Osteoblast (primary cell): ENCODE measurements at places on chromosomes 3 and 15. TPM values are rescaled to one million over a fixed set of nuclear protein-coding genes. Genes with fewer than 3 reads are reported as not detected.

DNA sequence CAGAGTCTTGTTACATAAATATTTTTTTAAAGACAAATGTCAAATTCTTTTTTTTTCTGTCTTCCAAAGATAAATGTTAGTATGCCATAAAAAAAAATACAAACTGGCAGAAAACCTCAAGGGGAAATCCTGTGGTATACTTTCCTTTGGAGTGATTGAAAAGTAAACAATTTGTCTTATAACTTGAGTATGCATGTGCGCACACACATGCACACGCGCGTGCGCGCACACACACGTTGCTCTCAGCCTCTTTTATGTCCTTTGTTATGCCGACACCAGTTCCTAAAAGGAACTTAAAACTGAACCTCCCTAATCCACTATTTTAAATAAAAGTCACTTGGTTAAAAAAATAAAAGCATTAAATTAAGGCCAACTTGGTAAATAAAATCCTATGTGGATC, 58.1 kb downstream of the TGFBR2 start:
- no peak for DNase-seq

- no peak for DNase-seq
Observed at GRCh38 chr3:24704496-24704895, 209.8 kb upstream of the THRB start.

DNA sequence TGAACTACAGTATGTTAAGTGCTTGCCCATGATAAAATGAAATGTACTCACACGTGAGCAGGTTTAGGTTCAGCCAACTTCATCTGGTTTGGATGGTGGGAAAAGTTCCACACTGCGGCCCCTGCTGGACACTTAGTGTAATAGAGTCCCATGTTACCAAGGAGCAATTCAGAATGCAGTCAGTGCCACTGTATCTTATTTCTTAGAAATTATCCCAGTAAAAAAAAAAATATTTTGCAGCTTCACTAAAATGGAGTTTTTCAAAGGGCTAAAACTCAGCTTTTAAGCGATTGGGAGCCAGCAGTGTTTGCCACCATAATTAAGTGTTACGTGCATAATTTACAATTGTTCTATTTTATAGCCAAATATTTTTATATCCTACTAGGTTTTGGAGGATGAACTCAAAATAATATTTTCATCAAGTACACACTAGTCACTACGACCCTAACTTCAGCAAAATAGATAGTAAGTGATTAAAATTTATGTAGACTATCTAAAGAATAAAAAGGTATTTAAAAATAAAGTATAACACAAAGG, 371.7 kb upstream of the GBE1 start:
- DNase-seq, result peak; percentile 83

- no peak for DNase-seq
Observed at GRCh38 chr3:44280631-44281030, 38.9 kb downstream of the TOPAZ1 start.

GRCh38 chr3:175896655-175897054, 1037.5 kb downstream of the NAALADL2 start:
- DNase-seq, result no peak

DNA sequence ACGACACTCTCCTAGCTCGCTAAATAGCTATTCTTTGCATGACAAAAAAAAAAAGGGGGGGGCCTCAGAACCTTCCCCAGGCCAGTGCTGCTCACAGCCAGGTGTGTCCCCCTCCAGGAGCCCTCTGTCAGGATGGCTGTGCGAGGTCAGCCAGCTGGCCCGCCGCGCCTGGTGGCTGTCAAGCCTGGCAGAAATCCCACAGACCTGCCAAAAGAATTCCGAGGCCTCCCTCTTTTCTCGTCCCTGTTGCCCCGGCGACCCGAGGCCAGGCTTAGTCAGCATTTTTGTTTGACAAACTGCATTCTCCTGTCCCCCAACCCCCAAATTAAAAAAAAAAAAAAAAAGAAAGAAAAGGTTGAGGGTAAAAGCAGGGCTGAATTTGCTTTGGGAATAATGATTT, 61.9 kb downstream of the TM4SF4 start:
- DNase-seq, result no peak

DNA sequence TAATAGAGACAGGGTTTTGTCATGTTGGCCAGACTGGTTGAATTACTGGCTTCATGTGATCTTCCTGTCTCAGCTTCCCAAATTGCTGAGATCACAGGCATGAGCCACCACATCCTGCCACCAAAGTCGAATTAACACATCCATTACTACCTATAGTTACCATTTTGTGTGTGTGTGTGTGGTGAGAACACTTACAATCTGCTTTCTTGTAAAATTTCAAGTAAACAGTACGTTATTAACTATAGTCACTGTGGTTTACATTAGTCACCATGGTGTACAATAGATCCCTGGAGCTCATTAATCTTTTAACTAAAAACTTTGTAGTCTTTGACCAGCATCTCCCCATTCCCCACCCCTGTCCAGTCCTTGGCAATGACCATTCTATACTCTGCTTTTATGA, 270.0 kb downstream of the NAALADL2 start:
- peak; percentile 23 for DNase-seq

DNA sequence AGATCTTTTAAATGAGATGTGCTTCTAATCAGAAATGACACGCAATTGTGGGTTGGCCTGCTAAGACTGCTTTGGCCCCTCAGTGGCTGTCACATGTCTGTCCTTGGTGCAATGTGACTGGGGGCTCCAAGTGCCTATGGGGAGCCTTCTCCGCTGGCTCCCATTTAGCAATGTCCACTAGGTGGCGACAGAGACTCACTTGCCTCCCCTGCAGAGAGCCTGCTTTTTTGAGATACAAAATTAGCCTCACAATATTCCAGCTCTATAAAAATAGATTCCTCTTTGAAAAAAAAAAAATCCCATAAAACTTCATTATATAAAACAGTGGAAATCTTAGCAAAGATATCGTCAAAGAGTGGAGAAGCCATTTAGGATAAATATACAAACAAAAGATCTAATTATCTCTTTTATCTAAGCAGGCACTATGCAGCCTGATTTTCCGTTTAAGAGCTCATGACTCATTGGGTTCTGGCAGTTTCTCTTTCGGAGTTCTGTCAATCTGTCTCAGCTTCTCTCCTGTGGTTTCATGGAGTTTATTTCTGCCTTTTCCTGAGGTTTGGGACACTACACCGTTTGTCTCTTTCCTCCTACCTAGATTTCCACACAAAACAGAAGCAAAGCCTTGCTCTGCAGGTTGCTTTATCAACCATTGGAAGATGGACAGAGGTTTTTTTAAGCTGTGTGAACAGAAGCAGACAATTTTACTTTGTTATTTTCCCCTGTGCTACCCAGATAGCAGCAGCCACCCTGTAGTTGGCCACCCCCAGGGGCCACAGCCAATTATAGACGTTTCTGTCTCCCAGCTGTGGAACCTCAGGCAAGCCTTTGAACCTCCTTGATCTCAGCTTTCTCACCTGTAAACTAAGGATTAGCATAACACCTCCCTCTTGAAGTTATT, 68.4 kb upstream of the TNFAIP8L3 start:
- peak; percentile 95 for DNase-seq

DNA sequence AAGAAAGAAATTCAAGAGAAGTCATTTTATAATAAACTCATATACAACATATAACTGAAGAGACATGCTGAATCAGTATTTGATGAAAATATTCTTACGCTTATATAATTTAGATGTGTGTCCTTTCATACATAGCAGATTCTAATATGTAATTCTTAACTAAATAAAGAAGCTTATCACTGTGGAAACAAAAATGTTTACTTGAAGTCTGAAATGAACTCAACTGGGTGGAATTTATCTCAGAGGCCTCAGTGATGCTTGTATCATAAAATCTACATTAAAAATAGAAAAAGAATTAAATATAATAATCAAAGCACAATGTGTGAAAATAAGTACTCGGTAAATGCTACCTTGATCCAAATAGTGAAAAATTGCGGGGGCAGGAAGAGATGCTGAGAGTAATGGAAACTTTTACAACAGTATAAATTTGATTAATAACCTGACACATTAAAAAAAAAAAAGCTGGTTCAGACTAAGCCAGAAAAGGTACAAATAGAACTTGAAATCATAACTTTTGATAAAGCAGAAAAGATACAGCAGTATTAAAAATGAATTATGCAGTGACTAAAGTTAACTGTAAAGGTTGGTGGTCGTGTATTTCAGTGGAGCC, 12.0 kb upstream of the CBLB start:
- DNase-seq, result no peak

DNA sequence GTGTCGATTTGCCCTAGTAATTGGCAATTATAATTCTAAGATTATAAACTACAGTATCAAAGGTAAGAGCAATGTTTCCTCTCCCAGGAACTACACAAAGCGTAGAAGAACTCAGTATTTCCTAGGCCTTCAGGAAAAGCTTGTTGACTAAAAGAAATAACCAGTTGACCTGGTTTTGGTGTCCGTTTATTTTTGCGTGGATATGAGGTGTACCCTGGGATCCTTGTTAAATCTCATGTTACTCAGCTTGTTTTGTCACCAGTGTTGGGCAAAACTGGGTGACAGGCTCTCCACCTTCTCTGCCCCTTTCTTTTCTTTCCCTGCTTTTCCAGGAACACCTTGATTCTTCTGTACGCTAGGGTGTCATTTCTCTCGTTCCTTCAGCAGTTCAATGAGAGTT, 97.2 kb downstream of the CACNA1D start:
- DNase-seq, result no peak

DNA sequence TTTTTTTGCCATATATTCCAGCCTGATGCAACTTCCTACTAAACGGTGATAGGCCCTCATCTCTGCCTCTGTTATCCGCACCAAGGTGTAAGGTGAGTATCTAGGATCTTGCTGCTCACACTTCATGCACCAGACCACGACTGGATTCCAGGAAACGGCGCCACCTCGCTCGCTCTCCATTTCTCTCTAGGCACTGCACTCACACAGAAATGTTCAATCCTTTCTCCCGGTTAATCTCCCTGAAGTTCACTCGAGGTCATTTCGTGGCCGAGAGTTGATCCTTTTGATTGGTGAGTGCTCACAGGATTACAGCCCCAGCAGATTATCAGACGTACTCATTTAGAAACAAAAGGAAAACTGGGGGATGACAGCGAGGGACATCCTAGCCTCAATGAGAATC, 28.1 kb downstream of the MCF2L2 start:
- no peak for DNase-seq

Gene SLC9C1
- total RNA-seq, result not detected in 2 replicates

Gene ARID3B
- 2.7 and 3.6 TPM in 2 replicates for total RNA-seq

Gene ARRDC4
- total RNA-seq, result 17.0 and 33.6 TPM in 2 replicates

Gene SLC27A2
- not detected in 2 replicates for total RNA-seq

Gene CKMT1B
- not detected in 2 replicates for total RNA-seq

Gene GOLGA6L24
- total RNA-seq, result not detected in 2 replicates

Gene PGBD4
- total RNA-seq, result 1.8 and 2.1 TPM in 2 replicates

Gene DVL3
- total RNA-seq, result 51.6 and 60.4 TPM in 2 replicates

Gene ABHD6
- 5.1 and 5.9 TPM in 2 replicates for total RNA-seq

Gene PLSCR2
- not detected in 2 replicates for total RNA-seq

Gene ARNT2
- total RNA-seq, result 26.2 and 30.0 TPM in 2 replicates

Gene SLC51A
- not detected in 2 replicates for total RNA-seq
